ENCODE measurements at places on chromosomes 12 and 14. TPM values are rescaled to one million over a fixed set of nuclear protein-coding genes. Genes with fewer than 3 reads are reported as not detected.

Gene TEX52
- not detected for total RNA-seq

DNA sequence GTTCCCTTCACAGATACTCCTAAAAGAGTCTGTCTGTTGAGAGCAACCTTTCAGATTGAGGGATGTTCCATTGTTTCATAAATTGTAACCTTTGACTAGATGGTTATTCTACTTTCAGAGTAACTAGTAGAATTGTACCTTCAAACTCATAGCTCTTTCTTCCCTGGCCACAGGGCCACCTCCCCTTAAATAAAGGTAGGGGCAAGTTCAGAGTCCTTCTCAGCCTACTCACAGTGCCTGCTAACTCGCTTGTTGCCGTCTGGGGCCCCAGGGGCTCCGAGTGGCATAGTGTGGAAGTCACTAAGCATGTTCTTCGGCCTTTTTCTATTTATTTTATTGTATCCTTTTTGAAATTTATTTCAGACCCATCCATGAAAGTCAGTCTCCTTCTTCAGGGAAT, 250.4 kb downstream of the ALX1 start:
- peaks cover 3% of the 10 kb centered on the region for H3K4me1 ChIP-seq
- no peaks in the 10 kb centered on the region for H3K36me3 ChIP-seq
- DNase-seq = no peak
- H3K27ac ChIP-seq = no peak overlapping the region
- no peak overlapping the region for H3K4me3 ChIP-seq

DNA sequence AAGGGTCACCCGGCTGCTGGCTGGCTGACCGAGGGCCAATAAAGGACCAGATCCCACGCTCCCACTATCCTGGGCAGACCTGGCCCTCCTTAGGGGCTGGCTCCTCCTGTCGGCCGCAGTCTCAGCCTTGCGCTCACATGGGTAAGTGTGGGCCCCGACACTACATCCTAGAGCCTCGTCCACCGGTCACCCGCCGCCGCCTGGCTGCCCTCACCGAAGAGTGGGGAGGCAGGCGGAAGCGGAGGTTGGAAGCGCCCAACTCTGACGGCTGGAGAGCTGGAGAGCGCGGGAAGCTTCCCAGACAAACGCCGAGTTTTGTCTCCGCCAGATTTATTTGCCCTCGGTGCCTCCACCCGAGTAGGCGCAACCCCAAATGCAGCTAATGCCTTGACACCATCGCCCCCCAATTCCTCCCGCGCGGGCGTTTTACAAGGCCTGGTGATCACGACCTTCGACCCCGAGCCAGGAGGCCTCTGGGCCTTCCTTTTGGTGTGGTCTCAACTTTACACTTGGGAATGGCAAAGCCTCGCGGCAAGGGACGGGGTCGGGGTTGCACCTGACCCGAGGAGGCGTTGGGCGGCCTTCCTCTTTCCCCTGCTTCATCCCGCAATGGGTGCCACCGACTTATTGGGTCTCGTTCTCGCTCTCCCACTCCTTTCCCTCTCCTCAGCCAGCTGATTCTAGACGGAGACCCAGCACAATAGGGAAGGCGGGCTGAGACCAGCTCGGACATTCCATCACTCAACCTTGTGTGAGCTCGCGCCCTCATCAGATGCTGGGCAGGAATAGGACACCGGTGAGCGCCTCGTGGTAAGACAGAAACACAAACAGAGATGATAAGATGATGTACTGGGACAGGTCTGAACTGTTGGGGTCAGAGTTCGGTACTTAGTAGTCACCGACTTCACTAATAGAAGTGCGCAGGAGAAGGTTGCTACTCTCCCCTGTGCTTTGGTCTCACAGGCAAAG, 78.3 kb upstream of the ANO4 start:
- H3K27me3 ChIP-seq = peaks cover 46% of the 10 kb centered on the region
- no peak overlapping the region for H3K27ac ChIP-seq
- no peak overlapping the region for H3K4me3 ChIP-seq
- no peaks in the 10 kb centered on the region for H3K4me1 ChIP-seq

GRCh38 chr12:117076410-117077372, 22.5 kb downstream of the TESC start:
- no peak for DNase-seq
- H3K4me3 ChIP-seq = no peak overlapping the region
- H3K4me1 ChIP-seq = peaks cover 13% of the 10 kb centered on the region
- H3K27me3 ChIP-seq = no peaks in the 10 kb centered on the region
- peaks cover 4% of the 10 kb centered on the region for H3K36me3 ChIP-seq
- peak overlapping the region; percentile 54 for H3K27ac ChIP-seq

- H3K36me3 ChIP-seq = peaks cover 66% of the 10 kb centered on the region
- DNase-seq = no peak
- H3K4me1 ChIP-seq = peaks cover 43% of the 10 kb centered on the region
- H3K27me3 ChIP-seq = no peaks in the 10 kb centered on the region
- peak overlapping the region; percentile 95 for H3K4me3 ChIP-seq
Measured at GRCh38 chr12:56040963-56041551, 661 bp upstream of the RPS26 start.

DNA sequence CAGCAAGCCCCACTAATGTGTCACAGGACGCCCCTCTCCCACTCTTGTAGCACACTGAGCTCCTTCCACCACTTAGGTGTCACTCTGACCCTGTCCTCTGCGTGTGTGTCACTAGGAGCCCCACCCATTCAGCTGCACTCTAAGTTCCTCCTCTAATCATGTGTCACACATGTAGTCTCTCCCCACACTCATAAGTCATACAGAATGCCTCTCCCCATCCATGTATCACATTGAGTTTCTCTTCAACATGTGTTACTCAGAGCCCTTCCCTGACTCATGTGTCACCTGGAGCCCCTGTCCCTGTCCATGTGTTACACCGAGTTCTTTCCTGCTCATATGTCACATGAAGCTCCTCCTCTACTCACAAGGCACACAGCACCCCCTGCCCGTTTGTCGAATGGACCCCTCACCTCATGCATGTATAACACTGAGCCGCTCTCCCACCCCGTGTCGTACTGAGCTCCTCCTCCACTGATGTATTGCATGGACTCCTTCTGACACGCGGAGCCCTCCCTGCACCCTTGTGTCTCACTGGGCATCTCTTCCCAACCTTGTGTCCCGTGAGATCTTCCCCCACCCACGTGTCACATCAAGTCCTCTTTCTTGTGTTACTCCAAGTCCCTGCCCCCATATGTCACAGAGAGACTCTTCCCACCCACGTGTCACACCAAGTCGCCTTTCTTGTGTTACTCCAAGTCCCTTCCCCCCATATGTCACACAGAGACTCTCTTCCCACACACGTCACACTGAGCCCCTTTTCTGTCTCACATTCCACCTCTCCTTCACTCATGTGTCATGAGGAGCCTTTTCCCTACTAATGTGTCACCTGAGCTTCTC, 31.0 kb downstream of the RTL1 start:
- DNase-seq = no peak
- no peaks in the 10 kb centered on the region for H3K36me3 ChIP-seq
- peak overlapping the region; percentile 13 for H3K27ac ChIP-seq

Gene MAP1LC3B2
- 0.37 TPM for total RNA-seq
